ENCODE measurements at places on chromosomes 6 and 20.

DNA sequence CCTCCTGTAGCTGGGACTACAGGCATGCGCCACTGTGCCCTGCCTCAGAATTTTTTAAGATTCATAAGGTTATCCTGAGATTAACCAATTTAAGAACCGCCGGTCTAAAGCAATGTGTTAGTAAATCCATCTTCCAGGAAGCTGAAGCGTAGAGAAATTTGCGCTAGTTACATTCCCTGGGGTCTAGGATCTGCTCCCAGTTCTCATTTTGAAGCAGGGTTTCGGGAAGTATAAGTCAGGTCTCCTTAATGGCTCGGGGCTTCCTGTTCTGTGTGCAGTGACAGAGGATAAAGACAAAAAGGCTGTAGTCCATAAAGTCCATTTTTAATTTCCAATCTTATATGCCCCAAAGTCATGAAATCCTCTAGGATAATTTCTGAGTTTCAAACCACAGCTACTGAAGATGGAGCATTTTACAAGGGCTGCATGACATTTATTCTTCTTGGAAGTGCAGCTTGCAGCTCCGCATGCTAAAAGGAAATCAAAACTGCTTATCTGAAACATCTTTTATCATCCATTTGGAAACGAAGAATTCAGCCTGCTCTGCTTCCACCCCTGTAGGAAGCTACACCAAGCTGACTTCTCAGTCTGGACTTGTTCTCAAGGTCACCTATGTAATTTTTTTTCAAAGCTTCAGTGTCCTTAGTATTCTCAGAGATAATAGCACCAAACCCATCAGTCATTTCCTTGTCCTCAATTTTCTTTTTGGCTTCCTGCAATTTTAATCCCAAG lies 326.1 kb downstream of the PRL start:
- DNase-seq: no peak

DNA sequence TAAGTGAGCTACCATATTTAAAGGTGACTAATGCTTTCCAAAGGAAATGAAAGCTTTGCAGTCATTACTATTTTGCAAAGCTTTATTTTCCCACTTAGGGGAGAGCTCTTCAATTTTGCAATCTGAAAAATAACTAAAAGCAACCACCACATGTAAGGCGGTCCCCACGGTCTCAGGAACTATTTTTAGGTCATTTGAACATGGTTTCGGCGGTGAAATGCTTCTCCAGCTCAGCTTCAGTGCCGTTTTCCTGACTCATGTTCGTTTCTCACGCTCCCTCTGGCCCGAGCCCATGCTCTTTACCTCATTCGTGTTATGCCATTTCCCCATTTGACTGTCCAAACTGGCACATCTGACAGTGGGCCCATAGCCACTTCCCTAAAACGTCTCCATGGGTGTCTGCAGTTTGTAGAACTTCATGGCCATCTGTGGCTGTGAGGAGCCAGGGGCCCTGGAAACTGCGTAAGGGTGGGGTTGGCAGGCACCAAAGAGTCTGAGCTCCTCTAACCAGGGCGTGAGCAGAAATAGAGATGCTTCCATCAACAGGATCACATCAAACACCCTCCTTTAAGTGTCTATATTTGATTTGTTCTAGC lies 46.5 kb downstream of the ADTRP start:
- peak; percentile 63 for DNase-seq

DNA sequence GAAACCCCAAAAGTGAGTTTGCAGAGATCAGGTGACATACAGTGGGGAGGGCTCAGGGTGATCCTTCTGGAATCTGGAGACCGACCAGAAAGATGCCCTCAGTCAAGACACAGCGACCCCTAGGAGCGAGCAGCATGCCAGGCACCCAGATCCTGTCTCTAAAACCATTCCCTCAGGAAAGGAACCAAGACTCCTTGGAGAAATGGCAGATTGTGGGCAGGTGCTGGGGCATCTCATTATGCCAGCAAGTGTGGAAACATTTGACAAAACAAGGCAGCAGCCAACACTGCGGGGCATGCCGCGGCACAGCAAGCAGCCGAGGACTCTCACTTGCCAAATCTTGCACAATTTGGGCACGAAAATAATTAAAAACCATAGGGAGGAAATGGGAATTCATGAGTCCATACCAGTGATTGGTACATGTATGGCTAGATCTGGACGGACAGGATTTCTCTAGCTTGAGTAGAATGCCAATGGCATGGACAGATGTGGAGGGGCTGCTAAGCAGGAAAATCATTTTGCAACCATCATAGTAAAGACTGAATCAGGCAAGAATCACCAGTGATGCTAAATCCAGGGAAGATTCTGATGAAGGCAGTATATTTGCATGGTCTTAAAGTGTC lies 76.9 kb downstream of the GINS1 start:
- DNase-seq: no peak

- DNase-seq: no peak
Observed at GRCh38 chr20:63416631-63417030, 55.5 kb upstream of the CHRNA4 start.

- DNase-seq: no peak
Observed at GRCh38 chr6:28078836-28079235, 1.5 kb upstream of the ZNF165 start.

GRCh38 chr20:48816282-48817205 lies 11.3 kb downstream of the PREX1 start:
- no peak for DNase-seq

DNA sequence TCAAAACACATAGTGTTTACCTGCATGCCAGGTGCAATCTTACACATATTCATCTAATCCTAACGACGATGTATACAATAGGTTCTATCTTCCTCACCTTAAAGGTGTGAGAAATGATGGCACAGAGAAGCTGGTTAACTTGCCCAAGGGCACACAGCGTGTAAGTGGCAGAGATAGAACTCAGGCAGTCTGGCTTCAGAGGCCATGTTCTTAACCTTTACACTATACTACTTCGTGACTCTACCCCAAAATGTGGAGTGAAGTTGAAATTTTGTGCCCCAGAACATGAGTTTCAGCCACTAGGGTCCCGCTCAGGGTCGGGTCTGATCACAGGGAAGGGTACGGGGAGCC lies 584 bp downstream of the VPS52 start:
- no peak for DNase-seq

DNA sequence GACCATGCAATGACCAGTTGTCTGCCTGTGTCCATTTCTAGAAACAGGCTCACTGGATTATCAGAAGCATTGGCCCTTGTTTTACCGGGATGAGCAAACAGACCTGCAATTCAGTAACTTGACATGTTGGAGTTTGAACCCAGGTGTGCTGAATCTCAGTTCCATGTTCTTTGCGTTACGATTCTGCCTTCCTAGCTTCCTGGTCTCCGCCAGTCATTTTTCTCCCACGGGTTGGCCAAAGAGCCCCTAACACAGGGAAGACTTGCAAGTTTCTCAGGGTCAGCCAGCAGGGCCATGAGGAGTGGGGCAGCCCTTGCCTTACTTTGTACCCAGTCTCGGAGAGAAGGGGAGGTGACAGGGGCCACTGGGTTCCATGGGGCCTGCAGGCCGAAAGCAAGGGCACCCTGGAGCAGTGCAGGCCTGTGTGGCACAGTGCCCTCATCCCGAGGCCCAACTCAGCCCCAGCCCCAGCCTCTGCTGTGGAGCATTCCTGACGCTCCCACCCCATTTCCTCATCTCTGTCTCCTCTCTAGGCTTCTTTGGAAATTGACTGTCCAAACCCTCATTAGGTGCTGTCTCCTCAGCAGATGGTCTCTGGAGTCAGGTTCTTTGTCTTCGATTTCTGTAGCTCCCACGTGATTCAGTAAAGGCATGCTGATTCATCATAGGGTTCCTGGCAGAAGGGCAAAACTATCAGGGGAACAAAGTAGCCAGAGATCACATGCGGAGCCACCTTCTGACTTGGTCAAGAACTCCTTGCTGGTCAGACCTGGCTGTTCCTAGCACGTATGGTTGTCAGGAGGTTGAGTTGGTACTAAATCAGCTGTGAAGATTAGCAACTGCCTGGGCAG lies 23.6 kb downstream of the CDS2 start:
- no peak for DNase-seq

DNA sequence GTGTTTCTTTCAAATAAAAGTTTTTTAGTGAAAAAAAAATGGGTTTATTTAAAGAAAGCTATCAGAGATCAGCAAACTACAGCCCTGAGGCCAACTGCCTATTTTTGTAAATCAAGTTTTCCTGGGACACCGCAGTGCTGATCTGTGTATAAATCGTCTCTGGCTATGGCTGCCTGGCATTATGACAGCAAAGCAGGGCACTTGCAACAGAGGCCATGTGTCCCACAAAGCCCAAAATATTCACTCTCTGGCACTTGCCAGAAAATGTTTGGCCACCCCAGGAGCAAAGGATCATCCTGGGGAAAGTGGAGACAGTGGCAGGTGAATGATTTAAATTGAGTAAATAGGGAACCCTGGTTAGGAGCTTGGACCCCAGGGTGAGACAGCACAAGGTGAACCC lies 291.6 kb downstream of the PREX1 start:
- DNase-seq: no peak

Measured in globus pallidus (tissue), 1 donor.